A549 treated with CpdA at 1 μM for 4 hours (cell line): ENCODE measurements at places on chromosomes 1 and 21. TPM values are rescaled to one million over a fixed set of nuclear protein-coding genes. Genes with fewer than 3 reads are reported as not detected.

The NR5A2 gene
- total RNA-seq = 6.2 to 8.4 TPM (median 6.5 TPM) in 5 replicates

The FAM3B gene
- 0.03 TPM in 1 of 5 replicates, not detected in the others for total RNA-seq

The ANGPTL1 gene
- not detected in 5 replicates for total RNA-seq

The ATP6V1G3 gene
- not detected in 5 replicates for total RNA-seq

The ITGB2 gene
- 0.66 to 1.3 TPM (median 0.76 TPM) in 5 replicates for total RNA-seq

The DHRS3 gene
- 42.1 to 61.0 TPM (median 59.8 TPM) in 5 replicates for total RNA-seq

The RGS16 gene
- 0.15 to 0.31 TPM (median 0.19 TPM) in 5 replicates for total RNA-seq

The OR2T33 gene
- not detected in 5 replicates for total RNA-seq

The MAGI3 gene
- 3.8 to 4.7 TPM (median 4.0 TPM) in 5 replicates for total RNA-seq

The SAMD11 gene
- 14.4 to 35.3 TPM (median 31.0 TPM) in 5 replicates for total RNA-seq

The CYB5RL gene
- 2.9 to 3.4 TPM (median 3.1 TPM) in 5 replicates for total RNA-seq

The MPZ gene
- total RNA-seq = 0.15 to 0.32 TPM (median 0.21 TPM) in 5 replicates

The MYOG gene
- not detected in 5 replicates for total RNA-seq

The HHIPL2 gene
- 8.9 to 10.4 TPM (median 10.0 TPM) in 5 replicates for total RNA-seq

The B3GALT2 gene
- not detected in 5 replicates for total RNA-seq

The TMEM201 gene
- total RNA-seq = 11.3 to 15.1 TPM (median 14.2 TPM) in 5 replicates

The MRAP gene
- total RNA-seq = not detected in 5 replicates

The RSPH1 gene
- total RNA-seq = 0.51 to 0.98 TPM (median 0.65 TPM) in 5 replicates

The SUSD4 gene
- 0.44 to 1.1 TPM (median 0.82 TPM) in 5 replicates for total RNA-seq

The TMPRSS2 gene
- total RNA-seq = 0.02 to 0.13 TPM (median 0.09 TPM) in 3 of 5 replicates, not detected in the others

The GNG12 gene
- total RNA-seq = 55.6 to 78.4 TPM (median 60.9 TPM) in 5 replicates

The FNDC10 gene
- total RNA-seq = 4.7 to 8.5 TPM (median 8.1 TPM) in 5 replicates

The PLPP3 gene
- total RNA-seq = 26.6 to 34.8 TPM (median 30.1 TPM) in 5 replicates

The CAMK2N1 gene
- 35.3 to 46.7 TPM (median 38.9 TPM) in 5 replicates for total RNA-seq

The MROH9 gene
- total RNA-seq = not detected in 5 replicates

The PADI4 gene
- not detected in 5 replicates for total RNA-seq

The TRIM67 gene
- total RNA-seq = 0.16 to 0.28 TPM (median 0.21 TPM) in 5 replicates

The SYDE2 gene
- 0.72 to 1.0 TPM (median 0.77 TPM) in 5 replicates for total RNA-seq

The DIO1 gene
- total RNA-seq = not detected in 5 replicates
